Panc1 (cell line): ENCODE measurements at places on chromosomes 3 and 15.

GRCh38 chr3:46693038-46693891 is at the start of gene ALS2CL:
Gene ALS2CL, minus strand, starts transcription at chr3:46693679. Its CDS starts 4,239 bp downstream, at chr3:46689440.
- DNase-seq, result no peak

- no peak for DNase-seq
These were observed 312.5 kb downstream of the TIGIT start for GRCh38 chr3:114606336-114606735.

GRCh38 chr3:195297446-195297845 is 26.5 kb upstream of the XXYLT1 start:
- DNase-seq, result no peak

GRCh38 chr15:73518180-73518862 is 75.4 kb downstream of the REC114 start:
- DNase-seq, result no peak

- DNase-seq, result no peak
These were observed 15.1 kb downstream of the DUSP7 start for GRCh38 chr3:52041118-52041731.

- no peak for DNase-seq
These were observed 398.6 kb downstream of the PYDC2 start for GRCh38 chr3:191859531-191859930.

DNA sequence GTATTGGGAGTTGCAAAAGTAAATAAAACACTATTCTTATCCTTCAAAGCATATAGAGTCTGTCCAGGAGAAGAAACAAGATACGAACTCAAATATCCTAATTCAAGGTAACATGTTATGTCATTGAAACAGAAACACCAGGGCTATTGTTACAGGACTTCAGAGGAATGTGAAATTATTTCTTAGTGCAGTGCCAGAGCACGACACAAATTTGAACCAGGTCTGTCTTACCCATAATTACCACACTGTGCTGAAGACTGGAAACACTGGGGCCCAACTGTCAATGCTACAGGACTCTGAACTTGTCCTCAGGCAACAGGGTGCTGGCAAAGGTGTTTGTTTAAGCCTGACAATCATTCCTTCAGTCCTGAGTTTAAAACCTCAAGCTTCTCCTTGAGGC is 633.6 kb upstream of the UBE2E2 start:
- DNase-seq, result no peak

DNA sequence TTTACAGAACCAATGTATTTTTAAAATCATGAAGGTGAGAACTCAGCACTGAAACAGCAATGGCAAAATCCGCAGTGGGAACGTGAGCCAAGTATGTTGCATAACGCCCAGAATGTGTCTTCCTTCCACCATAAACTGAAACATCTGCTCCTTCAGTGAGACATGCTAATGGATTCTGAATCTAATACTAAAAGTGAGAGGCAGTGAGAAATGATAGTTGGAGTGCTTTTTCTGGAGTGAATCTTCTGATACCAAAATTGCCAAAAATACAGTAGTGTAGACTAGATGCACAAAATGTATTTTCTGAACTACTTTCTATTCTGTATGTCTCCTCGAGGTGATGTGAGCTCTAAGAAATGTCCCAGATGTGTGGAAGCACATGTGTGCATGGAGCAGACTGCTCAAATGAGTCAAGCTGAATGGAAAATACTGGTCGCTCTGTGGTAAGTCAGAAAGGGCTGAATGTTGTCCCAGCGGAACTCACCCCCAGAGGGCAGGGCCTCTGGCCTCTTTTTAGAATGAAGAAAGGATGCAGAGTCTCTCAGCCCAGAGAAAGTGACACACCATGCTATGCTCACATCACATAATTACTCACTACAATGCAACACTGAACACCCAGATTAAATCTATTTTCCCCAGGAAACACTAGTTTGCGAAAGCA is 73.0 kb downstream of the ATP10A start:
- no peak for DNase-seq

DNA sequence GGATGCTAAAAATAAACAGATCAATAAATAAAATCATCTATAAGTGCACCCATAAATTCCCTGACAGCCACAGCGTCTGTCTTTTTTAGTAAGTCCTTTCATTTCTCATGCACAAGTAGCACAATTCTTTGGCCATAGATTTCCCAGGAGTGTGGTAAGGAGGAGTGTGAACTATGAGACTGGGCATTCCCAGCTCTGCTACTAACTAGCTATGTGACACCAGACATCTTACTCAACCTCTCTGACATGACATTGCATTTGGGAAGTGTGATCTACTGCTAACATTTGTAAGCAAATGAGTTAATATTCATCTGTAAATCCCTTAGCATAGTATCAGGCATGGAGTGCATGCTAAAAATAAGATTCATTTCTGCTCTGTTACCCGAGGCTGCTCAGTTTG is 301.7 kb downstream of the NTRK3 start:
- DNase-seq, result no peak

DNA sequence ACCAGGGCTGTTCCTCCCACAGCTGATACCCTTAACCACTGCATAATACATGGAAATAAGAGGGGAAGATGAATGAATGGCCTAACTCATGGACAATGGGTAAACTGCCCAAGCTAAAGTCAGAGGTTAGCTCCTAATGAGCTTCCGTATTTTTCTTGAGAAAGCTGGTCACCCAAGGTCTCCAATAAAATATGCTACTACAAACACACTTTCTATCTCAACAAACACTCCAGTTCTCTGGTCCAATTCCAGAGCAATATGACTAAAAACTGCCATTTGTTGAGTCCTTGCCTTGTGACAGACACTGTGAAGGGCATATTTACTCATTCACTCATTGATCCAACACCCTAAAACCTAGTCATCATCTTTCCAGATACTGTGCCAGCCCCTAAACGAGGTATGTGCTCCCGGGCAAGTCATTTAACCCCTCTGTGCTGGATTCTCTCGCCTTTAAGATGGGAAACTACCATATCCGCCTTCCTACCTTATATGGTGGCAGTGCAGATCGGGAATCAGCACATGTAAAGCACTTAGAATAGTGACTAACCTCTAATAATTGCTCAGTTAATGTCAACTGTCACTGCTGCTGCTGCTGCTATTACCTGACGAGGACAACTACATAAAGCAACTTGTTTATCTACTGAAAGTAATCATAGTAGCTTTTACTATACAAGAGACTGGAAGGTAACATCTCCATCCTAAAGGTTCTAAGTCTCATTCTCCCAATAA is 89.1 kb downstream of the XXYLT1 start:
- DNase-seq, result no peak

GRCh38 chr3:79994397-79994796 is 226.6 kb upstream of the ROBO1 start:
- no peak for DNase-seq

GRCh38 chr3:104832530-104832929 is 534.2 kb upstream of the ALCAM start:
- no peak for DNase-seq

GRCh38 chr15:83498801-83499200 is 51.7 kb downstream of the SH3GL3 start:
- DNase-seq, result no peak

- no peak for DNase-seq
These were observed 8.9 kb upstream of the ARHGEF26 start for GRCh38 chr3:154112146-154112852.
